ENCODE measurements at places on chromosomes 2 and 18. TPM values are rescaled to one million over a fixed set of nuclear protein-coding genes. Genes with fewer than 3 reads are reported as not detected.

Gene EFHD1
- total RNA-seq, result 9.0 TPM

- no peak for DNase-seq
These were observed 26.1 kb downstream of the BOLL start for GRCh38 chr2:197759013-197759412.

GRCh38 chr2:50766058-50766457 is 265.9 kb downstream of the NRXN1 start:
- no peak for DNase-seq

DNA sequence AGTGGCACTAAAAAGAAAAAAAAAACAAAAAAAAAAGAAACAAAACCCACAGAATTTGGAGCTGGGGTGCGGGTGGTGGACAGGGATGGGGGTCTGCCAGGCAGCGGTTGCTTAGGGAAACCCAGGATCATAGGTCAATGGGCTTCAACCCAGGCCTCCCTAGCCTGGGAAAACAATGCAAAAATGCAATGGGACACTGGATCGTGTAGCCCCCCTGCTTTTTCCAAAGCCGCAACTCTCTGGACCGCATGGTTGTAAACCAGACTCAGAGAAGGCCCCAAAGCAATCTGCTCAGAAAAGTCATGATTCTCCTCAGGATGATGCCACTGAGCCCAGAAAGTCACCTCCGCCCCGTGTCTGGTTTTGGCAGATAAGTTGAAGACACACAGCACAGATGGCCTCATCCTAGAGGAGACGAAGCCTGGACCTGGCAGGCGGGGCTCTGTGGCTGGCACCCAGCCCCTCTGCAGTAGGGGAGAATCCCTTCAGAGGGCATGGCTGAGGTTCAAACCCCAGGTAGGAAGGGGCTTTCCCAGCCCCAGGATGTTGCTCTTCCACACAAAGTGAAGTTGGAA is 5.1 kb downstream of the DLX2 start:
- DNase-seq, result no peak
